Large intestine (tissue), 12 donors: ENCODE measurements at places on chromosomes 3 and 15. TPM values are rescaled to one million over a fixed set of nuclear protein-coding genes. Genes with fewer than 3 reads are reported as not detected.
A peak's percentile ranks its signal among the peaks of the same experiment; 100 is the strongest.

- no peak for DNase-seq
- peaks cover 33% of the 10 kb centered on the region for H3K4me1 ChIP-seq
- no peaks in the 10 kb centered on the region for H3K27me3 ChIP-seq
- no peaks in the 10 kb centered on the region for H3K36me3 ChIP-seq
- no peak overlapping the region for H3K4me3 ChIP-seq
Observed at GRCh38 chr3:42166662-42167300, 75.6 kb downstream of the TRAK1 start.

- no peak overlapping the region for H3K4me3 ChIP-seq
- H3K36me3 ChIP-seq: peaks cover 2% of the 10 kb centered on the region
- peaks cover 3% of the 10 kb centered on the region for H3K4me1 ChIP-seq
Observed at GRCh38 chr3:142459929-142460328, 12.1 kb upstream of the XRN1 start.

The SAMMSON gene
- 0.09 TPM for polyA plus RNA-seq

GRCh38 chr15:29403772-29404171 is 134.2 kb upstream of the NSMCE3 start:
- no peaks in the 10 kb centered on the region for H3K27me3 ChIP-seq
- H3K27ac ChIP-seq: no peak overlapping the region
- H3K4me1 ChIP-seq: no peaks in the 10 kb centered on the region
- DNase-seq: no peak

The MAP4 gene
- polyA plus RNA-seq: 96.4 TPM

DNA sequence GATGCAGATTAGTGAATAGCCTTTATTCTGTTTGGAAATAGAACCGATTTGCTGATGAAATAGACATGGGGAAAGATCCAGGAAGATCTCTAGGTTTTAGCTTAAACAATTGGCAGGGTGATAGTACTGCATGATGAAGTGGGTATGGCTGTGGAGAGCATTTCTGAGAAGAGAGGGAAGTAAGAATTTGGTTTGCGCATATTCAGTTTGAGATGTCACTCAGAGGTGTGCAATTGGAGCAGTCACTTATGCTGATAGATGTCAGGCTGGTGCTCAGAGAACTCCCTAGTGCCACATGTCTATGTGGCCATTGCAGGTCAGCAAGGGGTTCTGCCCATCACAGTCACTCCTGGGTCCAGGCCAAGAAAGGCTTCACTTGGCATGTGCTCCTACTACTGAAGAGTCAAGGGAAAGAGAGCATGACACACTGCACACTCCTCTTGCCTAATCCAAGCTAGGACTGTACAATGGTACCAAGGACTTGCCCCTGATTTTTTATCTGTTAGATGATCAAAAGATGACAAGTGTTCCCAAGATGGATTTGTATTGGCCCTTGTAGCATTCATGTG is 57.2 kb upstream of the ST8SIA2 start:
- no peak overlapping the region for H3K27ac ChIP-seq
- no peaks in the 10 kb centered on the region for H3K36me3 ChIP-seq
- no peaks in the 10 kb centered on the region for H3K27me3 ChIP-seq
- DNase-seq: no peak

GRCh38 chr3:71057526-71057894 is 526.0 kb downstream of the FOXP1 start:
- H3K27ac ChIP-seq: peak overlapping the region; percentile 57
- H3K4me1 ChIP-seq: peaks cover 27% of the 10 kb centered on the region
- DNase-seq: peak; percentile 25
- peaks cover 2% of the 10 kb centered on the region for H3K36me3 ChIP-seq
- no peaks in the 10 kb centered on the region for H3K27me3 ChIP-seq

GRCh38 chr15:98980899-98981228 is 26.7 kb downstream of the PGPEP1L start:
- no peaks in the 10 kb centered on the region for H3K27me3 ChIP-seq
- H3K4me3 ChIP-seq: no peak overlapping the region
- no peak for DNase-seq
- no peaks in the 10 kb centered on the region for H3K36me3 ChIP-seq

DNA sequence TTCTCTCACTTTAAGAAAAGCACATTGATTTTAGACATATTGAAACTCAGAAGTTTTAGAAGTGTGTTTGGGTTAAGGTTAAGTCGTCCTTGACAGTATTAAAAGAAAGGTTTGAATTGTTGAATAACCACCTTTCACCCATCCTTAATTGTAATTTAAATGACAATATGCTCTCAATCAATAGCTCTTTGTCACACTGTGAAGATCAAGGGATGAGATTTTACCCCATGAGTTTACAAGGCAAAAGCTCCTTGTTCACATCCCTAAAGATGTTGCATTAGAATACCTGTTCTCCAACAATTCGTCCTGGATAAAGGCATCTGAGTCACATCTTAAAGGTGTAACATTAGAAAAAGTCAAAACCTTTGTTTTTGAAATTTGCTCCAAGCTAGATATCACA is 220.4 kb upstream of the MDFIC2 start:
- DNase-seq: no peak
- H3K27me3 ChIP-seq: peaks cover 7% of the 10 kb centered on the region
- no peak overlapping the region for H3K27ac ChIP-seq
- H3K4me1 ChIP-seq: no peaks in the 10 kb centered on the region
- no peaks in the 10 kb centered on the region for H3K36me3 ChIP-seq

DNA sequence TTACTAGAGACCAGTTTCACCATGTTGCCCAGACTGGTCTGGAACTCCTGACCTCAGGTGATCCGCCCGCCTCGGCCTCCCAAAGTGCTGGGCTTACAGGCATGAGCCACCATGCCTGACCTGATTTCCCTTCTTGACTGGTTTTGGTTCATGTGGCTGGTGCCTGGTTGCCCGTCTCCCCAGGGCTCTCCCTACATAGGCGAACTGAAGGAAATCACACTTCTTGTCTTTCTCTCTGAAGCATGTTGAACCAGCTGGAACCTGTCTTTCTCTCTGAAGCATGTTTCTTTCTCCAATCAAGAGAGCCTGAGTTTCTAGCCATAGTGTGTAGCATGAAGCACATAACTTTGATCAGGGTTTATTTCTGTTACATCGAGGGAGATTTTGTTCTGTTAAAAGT is 16.3 kb upstream of the SAMD7 start:
- no peak overlapping the region for H3K27ac ChIP-seq
- no peaks in the 10 kb centered on the region for H3K27me3 ChIP-seq
- no peaks in the 10 kb centered on the region for H3K4me1 ChIP-seq
- no peak for DNase-seq
- no peaks in the 10 kb centered on the region for H3K36me3 ChIP-seq

The EPHA6 gene
- polyA plus RNA-seq: 1.6 TPM

The CHDH gene
- 10.3 TPM for polyA plus RNA-seq

DNA sequence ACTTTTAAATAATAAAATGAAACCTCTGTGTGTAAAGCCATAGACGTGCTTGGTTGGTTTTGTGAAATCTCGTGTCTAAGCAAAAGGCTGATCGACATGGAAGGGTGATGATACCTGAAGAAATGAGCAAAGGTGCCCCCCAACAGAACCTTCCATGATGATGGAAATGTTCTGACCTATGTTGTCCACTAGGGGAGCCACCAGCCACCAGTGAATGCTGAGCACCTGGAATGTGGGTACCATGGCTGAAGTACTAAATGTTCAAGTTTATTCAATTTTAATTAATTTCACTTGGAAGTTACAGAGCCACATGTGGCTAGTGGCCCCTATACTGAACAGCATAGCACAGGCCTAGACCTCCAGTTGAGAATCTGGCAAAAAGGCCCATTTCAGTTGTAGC is 158.8 kb downstream of the POLR2M start:
- no peaks in the 10 kb centered on the region for H3K4me1 ChIP-seq
- H3K27me3 ChIP-seq: peaks cover 2% of the 10 kb centered on the region
- no peak overlapping the region for H3K27ac ChIP-seq

DNA sequence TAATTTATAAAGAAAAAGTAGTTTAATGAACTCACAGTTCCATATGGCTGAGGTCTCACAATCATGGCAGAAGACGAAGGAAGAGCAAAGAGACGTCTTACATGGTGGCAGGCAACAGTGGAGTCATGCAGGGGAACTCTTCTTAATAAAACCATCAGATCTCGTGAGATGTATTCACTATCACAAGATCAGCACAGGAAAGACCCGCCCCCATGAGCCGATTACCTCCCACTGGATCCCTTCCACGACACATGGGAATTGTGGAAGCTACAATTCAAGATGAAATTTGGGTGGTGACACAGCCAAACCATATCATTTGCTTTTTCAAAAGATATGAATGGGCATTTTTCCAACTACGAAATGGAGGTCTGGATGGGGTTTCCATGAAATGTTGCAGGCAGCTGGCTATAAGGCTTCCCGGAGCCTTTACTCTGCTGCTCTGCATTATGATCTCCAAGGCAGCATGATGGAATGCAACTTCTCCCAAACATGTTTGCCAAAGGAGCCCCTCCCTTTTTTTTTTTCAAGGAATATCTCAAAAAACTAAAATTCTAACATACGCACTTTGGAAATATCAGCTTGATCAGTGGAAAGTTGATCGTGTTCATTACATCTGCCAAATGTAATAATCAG is 189.7 kb downstream of the MEX3B start:
- H3K4me1 ChIP-seq: no peaks in the 10 kb centered on the region
- no peaks in the 10 kb centered on the region for H3K36me3 ChIP-seq
- DNase-seq: no peak
- no peak overlapping the region for H3K27ac ChIP-seq
- H3K27me3 ChIP-seq: no peaks in the 10 kb centered on the region
- H3K4me3 ChIP-seq: no peak overlapping the region

GRCh38 chr3:5045961-5046360 is 66.7 kb downstream of the BHLHE40 start:
- no peaks in the 10 kb centered on the region for H3K27me3 ChIP-seq
- no peaks in the 10 kb centered on the region for H3K36me3 ChIP-seq
- H3K4me3 ChIP-seq: no peak overlapping the region
- no peak for DNase-seq
- H3K27ac ChIP-seq: no peak overlapping the region
- no peaks in the 10 kb centered on the region for H3K4me1 ChIP-seq

The GOLGA6L24 gene
- polyA plus RNA-seq: not detected

DNA sequence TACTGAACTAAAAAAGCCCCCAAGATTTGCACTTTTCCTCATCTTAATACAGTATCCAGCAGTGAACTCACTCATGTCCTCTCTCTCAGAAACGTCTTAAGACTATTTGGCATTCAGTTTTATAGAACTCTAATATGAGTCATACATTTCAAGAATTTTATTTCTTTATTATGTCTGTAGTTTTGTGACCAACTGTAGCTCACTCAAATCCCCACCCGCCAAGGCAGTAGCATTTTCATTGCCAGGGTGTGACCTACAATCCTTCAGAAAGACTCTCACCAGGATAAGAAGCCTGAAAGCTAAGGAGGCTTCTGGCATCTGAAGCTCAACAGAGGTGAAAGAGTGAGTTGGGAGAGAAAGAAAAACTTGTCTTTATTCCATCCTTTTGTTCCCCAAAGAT is 537.1 kb downstream of the RSL24D1 start:
- no peak overlapping the region for H3K4me3 ChIP-seq
- no peak overlapping the region for H3K27ac ChIP-seq
- DNase-seq: no peak

DNA sequence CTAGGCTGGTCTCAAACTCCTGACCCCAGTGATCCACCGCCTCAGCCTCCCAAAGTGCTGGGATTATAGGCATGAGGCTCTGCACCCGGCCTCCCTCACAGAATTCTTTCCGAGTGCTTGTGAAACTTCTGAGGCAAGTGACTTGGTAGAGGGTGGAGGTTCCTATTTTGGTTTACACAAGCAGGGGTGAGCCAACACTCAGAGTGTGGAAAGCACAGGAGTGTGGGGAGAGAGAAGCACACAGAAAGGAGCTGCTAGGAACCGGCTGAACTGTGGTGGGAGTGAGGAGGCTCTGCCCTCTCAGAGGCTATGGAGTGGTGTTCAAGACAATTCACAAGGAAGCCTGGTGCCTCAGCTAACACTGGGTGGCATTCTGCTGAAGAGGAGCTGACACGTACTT is 7.7 kb downstream of the CAPN3 start:
- H3K27ac ChIP-seq: no peak overlapping the region
- no peak overlapping the region for H3K4me3 ChIP-seq
- no peaks in the 10 kb centered on the region for H3K4me1 ChIP-seq
- no peaks in the 10 kb centered on the region for H3K27me3 ChIP-seq
- H3K36me3 ChIP-seq: no peaks in the 10 kb centered on the region

DNA sequence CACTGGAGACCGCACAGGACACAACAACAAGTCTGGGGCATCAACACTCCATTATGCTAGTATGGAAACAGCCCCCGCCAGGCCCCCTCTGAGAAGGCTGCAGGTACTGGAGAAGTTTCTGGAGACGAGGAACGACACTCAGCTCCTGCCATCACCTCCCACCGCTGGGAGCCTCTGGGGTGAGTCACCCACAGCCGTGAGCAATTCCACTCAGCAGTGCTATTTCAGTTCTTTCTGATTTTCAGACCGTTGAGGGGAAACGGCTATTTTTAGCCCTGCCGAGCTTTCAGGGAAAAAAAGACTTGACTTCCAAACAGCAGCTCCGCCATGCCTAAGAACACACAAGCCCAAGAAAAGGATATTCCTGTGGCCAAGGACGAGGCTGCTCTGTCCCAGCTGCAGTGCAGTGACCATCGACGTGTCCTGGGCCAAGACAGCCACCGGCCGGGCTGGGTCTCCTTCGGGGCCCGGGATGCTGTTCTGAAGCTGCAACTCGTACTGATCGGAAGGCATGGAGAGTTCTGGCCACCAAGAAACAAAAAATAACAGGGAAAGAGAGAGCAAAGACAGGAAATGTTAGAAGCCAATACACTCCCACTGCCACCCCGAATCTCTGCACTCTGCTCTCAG is 40.8 kb downstream of the NUP210 start:
- H3K4me3 ChIP-seq: no peak overlapping the region
- H3K4me1 ChIP-seq: peaks cover 8% of the 10 kb centered on the region
- H3K27me3 ChIP-seq: no peaks in the 10 kb centered on the region

- peak; percentile 77 for DNase-seq
- H3K27me3 ChIP-seq: no peaks in the 10 kb centered on the region
- no peak overlapping the region for H3K4me3 ChIP-seq
- peaks cover 7% of the 10 kb centered on the region for H3K4me1 ChIP-seq
Observed at GRCh38 chr3:77081240-77081661, 41.4 kb downstream of the ROBO2 start.

GRCh38 chr3:172148241-172148640 is 108.9 kb downstream of the FNDC3B start:
- no peaks in the 10 kb centered on the region for H3K27me3 ChIP-seq
- peaks cover 2% of the 10 kb centered on the region for H3K36me3 ChIP-seq
- H3K4me3 ChIP-seq: no peak overlapping the region
- peaks cover 7% of the 10 kb centered on the region for H3K4me1 ChIP-seq
- no peak for DNase-seq
- H3K27ac ChIP-seq: no peak overlapping the region
